ENCODE measurements at places on chromosomes 12 and 14. TPM values are rescaled to one million over a fixed set of nuclear protein-coding genes. Genes with fewer than 3 reads are reported as not detected.

DNA sequence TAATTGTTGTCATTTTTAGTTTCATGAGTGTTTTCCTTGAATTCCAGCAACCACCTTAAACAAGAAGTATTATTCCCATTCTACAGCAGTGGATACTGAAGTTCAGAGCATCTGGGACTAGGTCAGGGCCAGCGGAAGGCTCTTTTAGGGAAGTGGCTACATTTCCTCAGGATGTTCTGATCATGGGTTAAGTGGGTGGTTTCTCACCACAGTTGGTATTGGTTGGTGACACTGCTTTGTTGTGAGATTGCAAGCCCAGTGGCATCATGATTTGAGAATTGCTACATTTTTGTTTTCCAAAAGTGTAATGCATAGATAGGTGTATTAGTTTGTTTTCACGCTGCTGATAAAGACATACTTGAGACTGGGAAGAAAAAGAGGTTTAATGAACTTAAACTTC is 47.1 kb downstream of the SYNE2 start:
- no peak for DNase-seq

DNA sequence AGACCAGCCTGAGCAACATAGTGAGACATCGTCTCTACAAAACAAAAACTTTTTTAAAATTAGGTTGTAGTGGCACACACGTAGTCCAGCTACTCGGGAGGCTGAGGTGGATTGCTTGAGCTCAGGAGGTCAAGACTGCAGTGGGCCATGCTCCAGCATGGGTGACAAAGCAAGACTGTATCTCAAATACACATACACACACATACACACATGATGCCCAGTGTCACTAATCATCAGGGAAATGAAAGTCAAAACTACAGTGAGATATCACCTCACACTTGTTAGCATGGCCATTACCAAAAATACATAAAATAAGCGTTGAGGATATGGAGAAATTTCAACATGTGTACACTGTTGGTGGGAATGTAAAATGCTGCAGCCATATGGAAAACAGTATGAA is 33.2 kb upstream of the KICS2 start:
- DNase-seq: no peak

The BRI3BP gene
- total RNA-seq: 18.0 TPM

DNA sequence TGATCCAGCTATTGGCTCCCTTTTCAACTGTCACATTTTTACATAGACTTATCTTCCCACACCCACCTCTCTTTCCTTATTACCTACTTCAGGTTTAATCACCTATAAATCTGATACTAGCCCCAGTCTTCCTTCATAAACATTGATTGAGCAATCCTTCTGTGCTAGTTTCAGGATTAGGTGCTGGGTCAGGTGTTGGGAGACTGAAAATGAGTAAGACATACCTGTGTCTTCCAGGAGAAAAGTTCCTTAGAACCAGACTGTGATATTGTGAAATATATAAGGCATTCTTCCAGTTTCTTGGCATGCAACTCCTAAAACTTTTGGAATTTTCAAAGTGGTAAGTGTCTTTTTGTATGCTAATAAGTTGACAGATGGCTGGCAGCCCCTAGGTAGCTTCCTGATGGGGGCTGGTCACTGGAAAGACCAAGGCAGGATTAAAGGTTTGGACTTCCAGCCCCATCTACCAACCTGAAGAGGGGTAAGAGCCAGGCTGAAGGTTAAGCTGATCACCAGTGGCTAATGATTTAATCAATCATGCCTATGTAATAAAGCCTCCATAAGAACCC is 4.6 kb downstream of the ANO6 start:
- DNase-seq: no peak

GRCh38 chr14:52619687-52620086 is 67.1 kb downstream of the GPR137C start:
- DNase-seq: no peak

Data from HT1080 (cell line).